Fibroblast of upper back skin (primary cell): ENCODE measurements at places on chromosomes 11 and 22.

DNA sequence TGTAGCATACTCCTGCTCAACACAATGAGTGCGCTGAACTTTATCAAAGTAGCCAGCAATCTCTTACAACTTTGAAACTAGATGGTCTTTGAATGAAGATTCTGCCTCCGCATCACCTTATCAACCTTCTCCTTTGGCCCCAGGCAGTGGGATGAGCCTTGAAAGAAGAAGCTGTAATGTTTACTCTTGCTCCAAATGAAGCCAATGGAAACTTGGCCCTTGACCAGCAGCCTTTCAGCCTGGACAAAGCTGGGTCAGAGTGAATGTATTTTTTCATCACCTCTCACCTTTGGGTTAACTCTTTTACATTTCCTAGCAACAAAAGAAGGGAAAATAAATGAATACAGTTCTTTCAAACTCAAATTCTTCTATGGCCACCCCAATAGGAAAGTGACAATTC, 359.1 kb downstream of the KCNA4 start:
- DNase-seq: no peak

- no peak for DNase-seq
Measured at GRCh38 chr11:129996113-129996870, 6.3 kb downstream of the PRDM10 start.

GRCh38 chr11:72327606-72328005, 83.6 kb upstream of the PHOX2A start:
- no peak for DNase-seq

DNA sequence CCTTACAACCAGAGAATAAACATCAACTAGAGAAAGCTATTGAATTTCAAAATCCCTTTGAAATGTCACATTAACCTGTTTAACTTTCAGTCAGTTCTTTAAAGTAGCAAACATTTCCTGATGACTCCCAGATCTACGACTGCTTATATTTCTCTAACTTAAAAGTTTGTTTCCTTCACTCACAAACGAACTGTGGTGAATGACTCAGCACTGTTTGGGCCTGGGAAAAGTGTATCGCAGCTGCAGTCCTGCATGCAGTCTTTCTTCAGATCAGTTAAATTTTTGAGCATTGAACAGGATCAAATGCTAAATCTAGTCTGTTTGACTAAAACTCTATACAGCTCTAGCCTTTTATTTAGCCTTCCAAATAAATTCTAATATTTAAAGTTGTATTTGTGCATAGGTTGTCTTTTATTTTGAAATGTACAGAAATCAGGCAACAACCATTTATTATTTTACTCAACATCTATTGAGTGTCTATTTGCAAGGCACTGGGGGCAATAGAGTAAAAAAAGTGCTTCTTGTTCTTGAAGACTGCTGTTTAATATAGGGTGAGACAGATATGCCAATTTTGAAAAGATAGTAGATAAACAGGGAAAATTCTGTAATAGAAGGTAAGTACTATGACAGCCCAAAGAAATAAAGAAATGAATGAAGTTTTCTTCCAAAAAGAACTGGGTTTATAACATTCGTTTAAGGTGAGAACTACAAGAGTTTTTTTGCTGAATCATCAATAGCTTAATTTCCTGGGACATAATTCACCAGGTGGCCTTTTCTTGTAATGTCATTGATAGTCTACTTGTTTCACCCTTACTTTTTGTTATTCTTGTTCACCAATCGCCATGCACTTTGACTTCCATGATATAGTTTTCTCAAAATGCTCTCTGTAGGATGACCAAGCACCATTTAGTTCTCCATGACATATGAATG, 235.4 kb downstream of the METTL15 start:
- DNase-seq: peak; percentile 76

DNA sequence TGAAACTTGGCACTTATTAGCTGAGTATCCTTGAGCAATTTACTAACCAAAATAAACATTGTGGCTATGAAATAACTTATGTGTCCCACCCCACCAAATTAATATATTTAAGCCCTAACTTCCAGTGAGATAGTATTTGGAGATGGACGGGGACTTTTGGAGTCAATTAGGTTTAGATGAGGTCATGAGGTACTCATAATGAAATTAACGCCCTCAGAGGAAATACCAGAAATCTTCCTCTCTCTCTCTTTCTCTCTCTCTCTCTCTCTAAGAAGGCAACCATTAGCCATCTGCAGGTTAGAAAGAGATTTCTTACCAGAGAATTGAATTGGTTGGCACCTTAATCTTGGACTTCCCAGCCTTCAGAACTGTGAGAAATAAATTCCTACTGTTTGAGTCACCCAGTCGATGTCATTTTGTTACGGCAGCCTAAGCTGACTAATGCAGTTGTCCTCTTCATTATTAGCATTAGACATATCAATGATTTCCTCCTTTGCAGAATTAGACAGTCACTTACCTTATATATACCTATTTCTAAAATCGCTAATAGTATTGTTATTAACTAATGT, 1284.0 kb downstream of the FAM181B start:
- DNase-seq: no peak

DNA sequence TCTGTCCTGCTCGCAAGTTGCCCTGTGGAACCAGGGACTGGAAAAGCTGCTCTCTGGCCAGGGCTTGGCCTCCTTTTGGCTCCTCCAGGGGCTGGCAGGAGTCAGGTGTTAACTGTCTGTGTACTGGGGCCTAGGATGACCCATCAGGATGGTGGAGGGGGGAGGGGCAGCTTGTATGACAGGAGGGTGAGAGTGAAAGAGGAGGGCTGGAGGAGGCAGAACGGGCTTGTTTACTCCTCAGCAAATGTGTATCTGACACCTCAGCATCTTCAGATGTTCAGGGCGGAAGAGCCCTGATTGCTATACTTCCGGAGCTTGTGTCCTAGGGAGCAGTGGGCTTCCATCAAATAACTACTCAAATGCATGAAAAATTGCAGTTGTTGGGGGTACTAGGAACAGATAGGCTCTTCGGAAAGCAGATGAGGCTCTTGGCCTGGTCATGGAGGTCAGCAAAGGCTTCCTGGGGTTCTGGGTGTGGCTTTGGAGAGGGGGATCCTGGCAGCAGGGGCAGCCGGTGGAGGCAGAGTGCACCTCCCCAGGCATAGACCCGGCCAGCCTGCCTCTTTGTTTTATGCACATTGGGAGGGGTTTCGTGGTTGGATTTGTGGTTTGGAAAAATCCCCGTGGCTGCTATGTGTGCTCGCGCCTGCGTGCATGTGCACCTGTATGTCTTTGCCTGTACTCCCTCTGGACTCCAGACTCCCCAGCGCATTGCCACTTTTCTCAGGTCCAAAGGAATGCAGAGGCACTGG, 31.2 kb downstream of the CD82 start:
- DNase-seq: no peak

DNA sequence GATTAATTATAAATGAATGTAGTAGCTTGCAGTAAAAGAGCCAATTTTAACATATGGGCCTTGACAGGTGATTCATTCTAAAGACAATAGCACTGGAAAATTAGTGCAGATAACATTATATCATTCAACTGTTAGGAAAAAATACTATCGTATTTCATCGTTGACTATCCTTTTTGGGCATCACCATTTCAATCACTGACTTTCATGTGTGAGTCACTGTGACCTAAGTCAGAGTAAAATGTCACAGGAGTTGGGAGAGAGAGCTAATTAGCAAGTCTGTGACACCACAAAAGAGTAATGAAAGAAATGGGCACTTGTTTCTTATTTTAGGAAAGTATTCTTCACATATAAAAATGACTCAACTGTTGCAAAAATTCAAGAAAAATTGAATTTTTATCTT, 253.8 kb upstream of the CNTN5 start:
- no peak for DNase-seq

- peak; percentile 62 for DNase-seq
Measured at GRCh38 chr11:69637941-69638871, 2.8 kb upstream of the CCND1 start.
